ENCODE measurements at places on chromosomes 11 and 22. TPM values are rescaled to one million over a fixed set of nuclear protein-coding genes. Genes with fewer than 3 reads are reported as not detected.

The SLC6A5 gene
- not detected for total RNA-seq

DNA sequence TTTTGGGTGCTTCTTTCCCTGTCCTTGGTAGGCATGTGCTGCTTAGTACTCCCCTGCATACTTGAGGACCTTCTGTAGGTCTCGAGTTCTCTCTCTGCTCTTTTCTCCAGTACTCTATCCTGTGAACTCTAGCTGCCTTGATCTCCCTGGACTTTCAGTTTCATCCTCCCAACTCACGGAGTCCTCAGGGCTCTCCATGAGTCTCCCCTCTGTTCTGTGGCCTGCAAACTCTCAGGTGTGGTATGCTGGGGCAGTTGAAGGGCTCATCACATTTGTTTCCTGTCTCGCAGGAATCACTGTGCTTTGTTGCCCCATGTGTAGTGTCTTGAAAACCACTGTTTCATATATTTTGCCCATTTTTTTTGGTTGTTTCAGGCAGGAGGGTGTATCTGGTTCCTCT, 3.3 kb upstream of the PACS1 start:
- DNase-seq: no peak

DNA sequence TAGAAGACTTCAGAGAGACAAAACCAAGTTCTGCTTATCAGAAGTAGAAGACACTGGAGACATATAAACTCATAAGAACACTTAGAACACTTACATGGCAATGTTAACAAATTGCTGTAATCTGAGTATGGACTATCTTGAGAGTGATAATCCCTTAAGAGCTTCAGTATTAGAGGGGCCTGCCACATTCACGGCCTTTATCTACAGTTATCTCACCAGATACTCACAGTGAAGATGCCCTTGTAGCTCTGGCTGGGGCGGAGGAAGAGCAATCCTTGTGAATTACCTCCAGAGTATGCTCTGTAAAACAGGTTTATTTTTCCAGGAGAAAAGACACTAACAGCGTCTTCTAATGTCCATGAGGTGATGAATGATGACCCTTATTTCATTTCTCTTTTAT, 762.8 kb downstream of the FAM181B start:
- no peak for DNase-seq

GRCh38 chr11:11604370-11604990, 17.3 kb downstream of the GALNT18 start:
- no peak for DNase-seq
